GM10248 (cell line): ENCODE measurements at places on chromosomes 2 and 18.

GRCh38 chr2:164562666-164563065, 58.6 kb downstream of the GRB14 start:
- no peak for DNase-seq

GRCh38 chr2:32484937-32485336, 128.1 kb downstream of the BIRC6 start:
- no peak for DNase-seq

GRCh38 chr2:207902821-207903220, 122.5 kb downstream of the PLEKHM3 start:
- DNase-seq = no peak

DNA sequence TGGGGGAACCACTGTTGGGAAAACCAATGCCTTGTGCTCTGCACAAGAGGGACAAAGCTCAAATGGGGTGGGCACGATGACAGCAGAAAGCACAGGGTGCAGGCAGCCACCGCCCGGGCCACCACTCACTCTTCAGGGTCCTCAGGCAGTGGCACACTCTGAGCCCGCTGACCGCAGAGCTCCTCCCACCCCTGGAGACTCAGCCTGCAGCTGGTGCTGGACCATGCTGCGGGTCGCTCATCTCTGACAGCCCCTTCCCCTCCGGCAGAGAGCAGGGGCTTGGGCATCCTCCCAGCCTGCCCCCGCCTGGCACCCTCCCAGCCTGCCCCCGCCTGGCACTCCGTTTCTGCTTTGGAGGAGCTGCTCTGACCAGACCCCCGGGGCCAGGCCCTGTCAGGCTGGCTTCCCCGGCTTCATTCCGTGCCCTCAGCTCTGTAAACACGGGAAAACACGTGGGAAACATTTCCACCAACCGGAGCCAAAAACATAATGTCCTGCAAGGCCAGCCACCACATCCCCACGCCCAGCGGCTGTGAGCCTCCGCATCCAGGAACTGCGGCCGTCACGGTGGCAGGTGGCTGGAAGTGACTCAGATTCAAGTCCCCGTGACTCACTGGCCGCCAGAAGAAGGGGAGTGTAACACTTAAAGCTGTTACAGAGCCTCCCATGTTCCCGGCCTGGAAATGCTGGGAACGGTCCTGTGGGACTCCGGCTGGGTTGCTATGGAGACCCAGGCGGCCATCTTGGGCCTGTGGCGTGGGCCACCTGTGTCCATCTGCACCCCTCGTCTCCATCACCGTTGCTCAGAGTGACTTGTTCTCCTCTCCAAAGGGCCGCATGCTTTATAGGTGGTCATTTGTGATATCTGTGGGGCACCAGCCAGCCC, 6.8 kb upstream of the SNED1 start:
- DNase-seq = no peak

DNA sequence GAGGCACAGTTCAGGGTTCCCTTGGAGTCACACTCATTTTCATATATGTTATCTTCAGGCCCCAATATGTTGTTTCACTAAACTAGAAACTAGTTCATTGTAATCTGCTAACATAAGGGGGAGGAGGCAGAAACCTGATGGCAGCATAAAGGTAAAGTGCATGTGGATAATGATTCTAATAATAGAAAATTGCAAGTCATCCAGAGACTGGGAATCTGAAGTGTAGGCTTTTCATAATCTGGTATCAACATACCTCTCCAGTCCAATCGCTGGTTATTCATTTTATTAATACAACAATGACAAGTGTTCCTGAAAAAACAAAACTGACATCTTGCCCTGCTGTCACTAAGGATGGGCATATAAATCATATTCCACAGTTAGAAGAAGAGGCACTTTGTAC, 326.3 kb upstream of the ZNF804A start:
- no peak for DNase-seq

DNA sequence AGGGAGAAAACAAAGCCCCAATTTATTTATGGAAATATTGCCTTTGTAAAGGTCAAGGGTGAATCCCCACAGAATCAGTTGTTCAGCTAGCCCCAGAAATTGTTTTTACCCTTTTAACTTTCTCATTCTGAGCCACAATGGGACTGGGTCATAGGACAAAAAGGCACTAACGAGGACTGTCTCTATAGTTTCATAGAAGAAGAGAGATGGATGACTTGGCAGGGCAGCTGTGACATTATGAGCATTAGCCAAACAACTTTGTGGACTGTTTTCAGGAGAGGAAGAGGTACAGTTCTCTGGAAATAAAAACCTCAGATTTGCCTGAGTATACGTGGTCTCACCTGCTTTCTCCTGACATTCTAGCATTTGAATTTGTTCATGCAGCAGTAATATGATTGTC, 1155.8 kb upstream of the CHAC2 start:
- no peak for DNase-seq

DNA sequence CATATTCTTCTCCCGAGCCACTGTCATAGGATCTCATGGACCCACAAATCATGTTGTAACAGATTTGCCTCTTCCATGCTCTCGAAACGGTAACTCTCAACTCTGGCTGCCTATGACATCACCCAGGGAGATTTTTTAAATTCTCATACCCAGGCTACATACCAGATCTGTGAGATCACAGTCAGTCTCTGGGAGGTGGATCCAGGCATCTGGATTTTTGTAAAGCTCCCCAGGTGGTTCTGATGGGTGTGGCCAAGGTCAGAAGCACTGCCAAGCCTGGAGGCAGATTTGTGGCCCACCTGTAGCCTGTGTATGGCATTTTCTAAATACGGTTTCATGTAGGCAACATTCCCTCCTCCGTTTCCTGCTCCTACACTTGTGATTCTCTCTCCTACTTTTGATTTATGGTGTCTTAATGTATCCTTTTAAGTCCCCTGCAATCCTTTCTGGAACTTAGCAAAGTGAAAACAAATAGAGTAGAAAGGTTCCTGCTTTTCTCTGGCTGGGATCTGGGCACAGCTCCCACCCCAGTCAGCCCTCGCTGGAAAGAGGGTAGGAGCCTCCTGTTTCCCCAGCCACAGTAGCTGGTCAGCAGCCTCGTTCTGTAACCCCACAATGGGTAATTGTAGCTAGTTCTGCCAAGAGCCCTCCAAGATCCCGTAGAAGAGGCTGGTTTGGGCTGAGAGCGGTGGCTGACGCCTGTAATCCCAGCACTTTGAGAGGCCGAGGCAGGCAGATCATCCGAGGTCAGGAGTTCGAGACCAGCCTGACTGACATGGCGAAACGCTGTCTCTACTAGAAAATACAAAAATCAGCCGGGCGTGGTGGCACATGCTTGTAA, 96.2 kb downstream of the KLHL29 start:
- DNase-seq = no peak

GRCh38 chr2:236731767-236732580, 162.3 kb downstream of the ACKR3 start:
- no peak for DNase-seq

DNA sequence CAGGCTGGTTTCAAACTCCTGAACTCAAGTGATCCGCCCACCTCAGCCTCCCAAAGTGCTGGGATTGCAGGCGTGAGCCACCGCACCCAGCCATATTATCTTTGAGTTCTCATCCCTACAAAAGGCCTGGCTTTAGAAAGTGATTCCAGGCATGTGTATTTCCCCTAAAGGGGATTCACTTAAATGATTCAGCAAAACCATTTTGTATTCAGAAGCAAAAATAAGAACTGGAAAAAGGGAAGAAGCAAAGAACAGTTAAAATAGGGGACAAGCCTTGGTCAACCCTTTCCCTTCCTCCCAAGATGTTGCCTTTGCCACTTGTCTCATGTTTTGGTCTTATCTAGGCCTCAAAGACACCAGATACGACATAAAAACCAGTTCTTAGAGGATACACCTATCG, 10.5 kb downstream of the TM4SF20 start:
- no peak for DNase-seq

GRCh38 chr2:143451642-143452281, 322.5 kb downstream of the ARHGAP15 start:
- DNase-seq = no peak

GRCh38 chr2:152459091-152459490, 124.1 kb downstream of the FMNL2 start:
- no peak for DNase-seq

GRCh38 chr18:11147371-11147951, 1.9 kb downstream of the PIEZO2 start:
- DNase-seq = no peak

GRCh38 chr2:143152637-143153036, 23.4 kb downstream of the ARHGAP15 start:
- no peak for DNase-seq

DNA sequence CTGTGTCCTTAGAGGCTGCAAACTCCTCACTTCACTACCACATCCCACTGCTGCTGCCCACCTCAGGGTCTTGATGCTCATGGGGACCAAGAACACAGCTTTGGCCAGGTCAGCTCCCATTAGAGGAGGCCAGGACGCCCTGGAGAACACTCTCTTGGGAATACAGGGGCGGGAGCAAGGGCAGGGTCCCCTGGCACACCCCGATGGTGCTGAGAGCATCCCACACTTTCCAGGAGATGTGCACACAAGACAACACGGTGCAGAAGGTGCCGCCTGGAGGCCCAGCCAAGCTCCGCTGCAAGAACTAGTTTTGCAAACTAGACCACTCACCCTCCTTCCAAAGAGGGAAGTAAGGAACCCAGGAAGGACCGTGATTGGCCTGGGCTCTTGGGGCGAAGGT, 304.4 kb upstream of the SALL3 start:
- no peak for DNase-seq
